ENCODE measurements at places on chromosomes 7 and 10.

GRCh38 chr10:117318909-117319308 lies 56.3 kb downstream of the PDZD8 start:
- H3K36me3 ChIP-seq, result no peaks in the 10 kb centered on the region
- no peak overlapping the region for H3K4me3 ChIP-seq
- H3K27me3 ChIP-seq, result no peaks in the 10 kb centered on the region

DNA sequence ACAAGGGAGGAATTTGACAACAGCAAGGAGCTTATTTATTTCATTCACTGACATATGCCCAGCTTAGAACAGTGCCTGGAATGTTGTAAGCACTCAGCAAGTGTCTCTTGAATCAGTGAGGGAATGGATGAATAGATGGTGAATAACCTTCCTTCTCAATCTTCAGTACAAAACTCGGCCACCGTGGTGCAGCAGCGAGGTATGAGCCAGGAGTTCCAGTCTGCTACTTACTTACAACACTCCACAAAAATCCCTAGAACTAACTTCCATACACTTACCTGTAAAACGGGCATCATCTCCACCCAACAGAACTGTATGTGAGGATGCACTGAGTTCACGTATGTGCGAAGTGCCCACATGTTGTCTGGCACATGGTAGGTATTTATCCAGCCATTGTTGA lies 237.4 kb downstream of the WDR11 start:
- no peaks in the 10 kb centered on the region for H3K4me1 ChIP-seq
- no peak overlapping the region for H3K27ac ChIP-seq

- DNase-seq, result no peak
- no peak overlapping the region for H3K4me3 ChIP-seq
- H3K36me3 ChIP-seq, result no peaks in the 10 kb centered on the region
- no peak overlapping the region for H3K27ac ChIP-seq
- H3K27me3 ChIP-seq, result no peaks in the 10 kb centered on the region
- H3K4me1 ChIP-seq, result no peaks in the 10 kb centered on the region
Observed at GRCh38 chr10:96714746-96715255, 5.5 kb downstream of the PIK3AP1 start.

GRCh38 chr10:130652964-130653578 lies 516.9 kb downstream of the GLRX3 start:
- H3K36me3 ChIP-seq, result no peaks in the 10 kb centered on the region
- H3K27me3 ChIP-seq, result no peaks in the 10 kb centered on the region
- no peak overlapping the region for H3K27ac ChIP-seq
- H3K4me3 ChIP-seq, result no peak overlapping the region
- H3K4me1 ChIP-seq, result no peaks in the 10 kb centered on the region

GRCh38 chr10:79007421-79008319 lies 61.1 kb upstream of the ZMIZ1 start:
- H3K27ac ChIP-seq, result no peak overlapping the region
- no peak for DNase-seq
- peaks cover 8% of the 10 kb centered on the region for H3K4me1 ChIP-seq
- no peak overlapping the region for H3K4me3 ChIP-seq
- no peaks in the 10 kb centered on the region for H3K36me3 ChIP-seq

DNA sequence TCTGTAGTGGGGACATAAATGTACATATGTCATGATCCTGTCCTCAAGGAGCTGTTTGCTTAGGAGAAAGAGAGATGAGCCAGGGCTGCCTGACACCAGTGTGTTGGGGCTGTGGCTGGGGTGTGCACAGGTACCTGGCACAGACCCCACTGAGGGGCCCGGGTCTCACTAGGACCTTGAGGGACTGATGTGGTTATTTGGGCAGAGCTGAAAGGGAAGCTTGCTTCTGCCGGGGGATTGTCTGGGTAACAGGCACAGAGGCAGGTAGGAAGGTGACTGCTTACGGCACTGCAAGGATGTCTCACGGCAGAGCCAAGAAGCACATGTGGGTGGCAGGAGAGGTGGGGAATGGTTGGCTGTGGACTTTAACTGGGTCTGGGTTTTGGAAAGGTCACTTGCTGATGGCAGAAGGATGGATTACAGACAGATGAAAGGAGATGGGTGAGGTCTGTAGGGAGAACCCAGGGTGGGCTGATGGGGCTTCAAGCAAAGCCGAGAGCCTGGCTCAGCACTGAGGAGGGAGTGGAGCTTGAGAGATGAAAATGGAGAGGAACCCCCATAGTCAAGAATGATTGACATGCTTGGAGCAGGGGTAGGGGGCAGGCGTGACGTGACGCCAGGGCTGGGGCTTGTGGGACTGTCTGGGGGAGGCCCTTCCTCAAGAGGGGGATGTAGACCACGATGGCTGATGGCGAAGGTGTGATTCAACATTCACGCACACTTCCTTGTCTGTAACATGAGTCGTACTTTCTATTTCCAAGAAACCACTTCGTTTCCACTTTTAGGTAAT lies 207.7 kb upstream of the SHH start:
- H3K36me3 ChIP-seq, result no peaks in the 10 kb centered on the region
- peaks cover 6% of the 10 kb centered on the region for H3K27me3 ChIP-seq
- DNase-seq, result no peak
- no peaks in the 10 kb centered on the region for H3K4me1 ChIP-seq
- no peak overlapping the region for H3K4me3 ChIP-seq
- H3K27ac ChIP-seq, result no peak overlapping the region

All from heart left ventricle (tissue), 16 donors.